ENCODE measurements at places on chromosomes 1 and 21.
A peak's percentile ranks its signal among the peaks of the same experiment; 100 is the strongest.

DNA sequence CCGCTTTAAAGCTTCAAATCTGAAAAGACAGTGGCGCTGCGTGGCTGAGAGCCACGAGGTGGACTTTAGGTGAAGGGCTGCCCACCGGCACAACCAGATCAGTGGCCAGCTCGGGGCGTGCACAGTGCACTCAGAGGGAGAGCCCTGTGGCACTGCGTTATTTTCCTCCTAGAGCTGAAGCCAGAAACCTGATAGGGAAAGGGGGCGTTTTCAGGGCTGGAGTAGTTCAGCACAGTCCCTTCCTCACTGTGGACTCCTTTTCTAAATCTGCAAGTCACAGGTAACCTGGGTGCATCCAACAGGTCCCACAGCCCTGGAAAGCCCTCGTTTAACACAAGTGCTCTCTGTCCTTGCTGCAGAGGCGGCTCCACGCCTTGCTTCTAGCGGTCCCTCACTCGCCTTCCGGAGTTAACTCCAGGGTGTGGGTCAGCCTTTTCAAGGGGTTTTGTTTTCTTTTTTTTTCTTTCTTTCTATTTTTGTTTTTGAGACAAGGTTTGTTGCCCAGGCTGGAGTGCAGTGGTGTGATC is 81.2 kb downstream of the GALNT2 start:
- no peak for DNase-seq

DNA sequence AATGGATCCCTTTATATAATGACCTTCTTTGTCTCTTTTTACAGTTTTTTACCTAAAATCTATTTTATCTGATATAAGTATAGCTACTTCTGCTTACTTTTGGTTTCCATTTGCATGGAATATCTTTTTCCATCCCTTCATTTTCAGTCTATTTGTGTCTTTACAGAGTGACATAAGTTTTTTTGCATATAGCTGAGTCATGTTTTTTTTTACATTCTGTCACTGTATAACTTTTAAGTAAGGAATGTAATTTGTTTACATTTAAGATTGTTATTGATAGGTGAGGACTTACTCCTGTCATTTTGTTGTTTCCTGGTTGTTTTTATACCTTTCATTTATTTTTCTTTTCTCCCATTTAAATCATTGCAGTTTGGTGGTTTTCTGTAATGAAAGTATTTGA is 402.7 kb upstream of the ADGRL2 start:
- no peak for DNase-seq

DNA sequence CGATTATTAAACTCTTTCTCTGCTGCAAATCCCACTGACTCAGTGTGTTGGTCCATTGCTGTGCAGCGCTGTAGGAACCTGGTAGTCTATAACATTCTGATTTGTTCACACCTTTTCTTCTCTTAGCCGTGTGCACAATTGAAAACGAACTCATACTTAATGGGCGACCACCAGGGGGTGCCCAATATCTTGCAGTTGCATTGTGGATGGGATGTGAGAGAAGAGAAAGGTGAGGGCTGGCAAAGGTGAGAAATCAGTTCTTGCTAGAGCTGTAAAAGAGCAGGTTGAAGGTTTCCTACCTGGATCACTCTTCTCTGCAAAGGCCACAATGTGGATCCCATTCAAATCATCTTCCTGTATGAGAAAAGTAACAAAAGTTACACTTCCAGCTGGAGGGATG is 51.0 kb downstream of the CASQ2 start:
- no peak for DNase-seq

- DNase-seq = no peak
These were observed 859 bp upstream of the ZBTB18 start for GRCh38 chr1:244050014-244050834.

DNA sequence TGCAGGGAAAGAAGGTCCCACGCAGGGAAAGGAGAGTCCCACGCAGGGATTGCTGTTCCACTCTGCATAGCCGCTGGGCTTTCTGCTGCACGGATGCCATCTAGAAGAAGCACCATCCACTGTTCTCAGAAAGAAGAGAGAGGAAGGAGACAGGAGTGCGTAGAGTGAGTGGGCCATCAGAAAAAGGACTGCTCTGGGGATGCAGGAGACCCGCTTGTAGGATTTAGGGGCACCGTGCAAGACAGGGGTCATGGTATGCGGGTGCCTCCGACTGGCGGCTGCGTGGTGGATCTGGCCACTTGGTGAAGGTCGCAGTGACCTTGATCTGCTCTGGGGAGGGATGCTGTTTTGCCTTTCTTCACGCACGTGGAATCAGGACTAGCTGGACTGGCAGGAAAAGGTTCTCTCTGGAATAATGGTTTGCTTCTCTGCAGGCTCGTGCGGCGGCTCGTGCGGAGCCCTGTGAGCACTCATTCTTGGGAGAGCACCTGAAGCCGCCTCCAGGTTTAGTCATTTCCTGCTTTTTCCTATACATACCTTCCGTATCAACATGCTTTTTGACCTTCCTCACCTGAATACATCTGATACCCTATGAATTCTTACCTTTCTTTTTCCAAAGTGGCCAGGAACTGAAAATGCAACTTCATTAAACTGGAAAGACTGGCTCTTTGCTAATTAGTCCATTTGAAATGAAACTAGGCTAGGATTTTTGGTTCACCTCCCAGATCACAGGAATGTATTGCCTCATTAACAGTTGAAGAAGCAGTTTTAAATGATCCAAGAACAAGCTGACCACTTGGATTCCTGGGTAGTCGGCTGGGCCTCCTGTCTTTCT is 181.6 kb downstream of the KIF26B start:
- DNase-seq = no peak

GRCh38 chr1:202088206-202088605 is 34.5 kb upstream of the GPR37L1 start:
- no peak for DNase-seq

- no peak for DNase-seq
These were observed 18.3 kb upstream of the MMEL1 start for GRCh38 chr1:2650967-2651645.

DNA sequence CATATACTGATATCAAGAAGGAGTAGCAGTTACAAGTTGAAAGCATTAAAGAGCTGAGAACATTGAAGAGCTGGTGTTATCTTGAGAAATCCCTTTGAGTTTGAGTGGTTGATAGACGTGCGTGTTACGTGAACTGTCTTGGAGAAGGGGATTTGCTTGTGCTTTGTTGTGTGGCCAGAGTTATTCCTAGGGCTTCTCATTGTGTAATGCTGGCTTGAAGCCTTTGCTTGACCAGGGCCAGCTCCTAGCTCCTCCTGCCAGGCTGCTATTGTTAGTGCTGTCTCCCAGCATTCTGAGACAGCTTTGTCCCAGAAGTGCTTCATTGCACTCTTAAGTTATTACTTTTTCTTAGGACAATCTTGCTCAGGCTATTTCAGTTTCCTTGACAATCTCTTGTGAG is 116.2 kb upstream of the KCNK2 start:
- no peak for DNase-seq

- DNase-seq = no peak
These were observed 24.7 kb downstream of the EPHX1 start for GRCh38 chr1:225834417-225835329.

DNA sequence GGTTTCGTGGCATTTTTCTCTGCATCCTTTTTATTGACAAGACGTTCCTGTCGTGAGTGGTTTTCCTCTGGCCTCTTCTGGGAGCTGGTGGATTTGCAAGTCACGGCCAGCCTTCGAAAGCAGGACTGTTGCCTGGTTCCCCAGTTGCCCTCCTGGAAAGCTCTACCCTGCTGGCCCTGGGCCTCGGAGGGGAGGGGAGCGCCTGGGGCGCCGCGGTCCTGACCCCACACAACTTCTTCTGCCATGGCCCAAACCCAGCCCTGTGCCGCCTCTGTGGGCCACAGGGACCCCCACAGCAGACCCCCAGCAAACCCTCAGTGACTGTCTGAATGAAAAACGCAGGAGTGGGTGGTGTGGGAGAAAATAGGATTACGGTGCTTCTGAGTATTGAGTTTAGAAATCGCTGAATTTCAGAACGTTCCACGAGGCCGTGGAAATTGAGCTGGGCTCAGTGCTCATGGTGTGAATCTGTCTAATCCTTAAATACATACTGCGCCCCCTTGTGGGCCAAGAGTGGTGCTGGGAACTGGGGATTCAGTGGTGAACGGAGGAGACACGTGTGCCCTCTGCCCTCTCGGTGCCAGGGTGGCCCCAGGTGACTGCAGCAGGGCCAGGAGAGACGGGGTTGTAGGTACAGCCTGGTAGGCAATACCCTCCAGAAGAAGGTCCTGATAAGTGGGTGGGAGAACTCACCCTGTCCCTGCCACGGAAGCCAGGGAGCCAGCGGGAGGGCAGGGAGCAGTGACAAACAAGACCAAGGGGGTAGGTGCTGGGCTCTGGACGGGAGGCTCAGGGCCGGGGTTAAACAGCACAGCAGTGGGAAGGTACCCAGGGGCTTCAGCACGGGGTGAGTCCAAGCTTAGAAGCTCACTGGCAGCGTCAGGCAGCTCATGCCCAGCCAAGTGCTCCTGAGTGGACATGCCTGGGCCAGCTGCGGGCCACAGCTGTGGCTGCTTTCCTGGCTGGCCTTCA is 101.2 kb upstream of the COL6A1 start:
- peak; percentile 62 for DNase-seq

DNA sequence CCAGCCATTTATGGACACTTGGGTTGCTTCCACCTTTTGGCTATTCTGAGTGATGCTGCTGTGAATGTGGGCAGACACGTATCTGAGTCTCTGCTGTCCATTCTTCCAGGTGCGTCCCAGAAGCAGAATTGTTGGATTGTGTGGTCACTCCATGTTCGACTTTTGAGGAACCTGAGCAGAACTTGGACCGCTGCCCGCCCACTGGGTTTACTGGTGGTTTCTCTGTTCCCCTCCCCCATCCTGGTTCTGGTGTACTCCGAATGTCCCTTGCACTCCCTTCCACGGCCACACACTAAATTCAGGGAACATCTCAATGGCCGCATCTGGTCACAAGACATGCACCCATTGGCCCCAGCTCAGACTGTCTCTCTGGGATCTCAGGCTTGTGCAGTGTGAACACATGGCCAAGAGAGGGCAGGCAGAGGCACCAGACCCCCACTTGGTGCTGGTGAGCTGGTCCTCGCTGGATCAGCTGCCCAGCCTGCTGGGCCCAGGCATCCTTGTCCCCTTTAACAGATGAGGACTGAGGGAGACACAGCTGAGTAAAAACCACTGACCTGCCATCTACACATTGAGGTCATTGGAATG is 565.1 kb downstream of the NPHP4 start:
- no peak for DNase-seq

DNA sequence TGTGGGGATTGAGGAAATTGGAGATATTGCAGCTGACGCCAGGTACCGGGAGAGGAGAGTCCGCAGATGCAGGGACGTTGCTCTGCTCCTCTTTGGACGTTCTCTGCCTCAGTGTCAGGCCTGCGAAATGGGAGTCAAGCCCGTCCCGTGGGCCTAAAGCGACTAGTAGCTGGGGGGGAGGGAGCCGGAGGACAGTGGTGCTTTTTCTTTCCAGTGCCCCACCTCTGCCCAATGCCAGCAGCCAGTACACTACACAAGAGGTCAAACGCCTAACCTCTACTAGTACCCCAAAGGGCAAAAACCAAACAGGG is 413.6 kb upstream of the ESRRG start:
- no peak for DNase-seq

DNA sequence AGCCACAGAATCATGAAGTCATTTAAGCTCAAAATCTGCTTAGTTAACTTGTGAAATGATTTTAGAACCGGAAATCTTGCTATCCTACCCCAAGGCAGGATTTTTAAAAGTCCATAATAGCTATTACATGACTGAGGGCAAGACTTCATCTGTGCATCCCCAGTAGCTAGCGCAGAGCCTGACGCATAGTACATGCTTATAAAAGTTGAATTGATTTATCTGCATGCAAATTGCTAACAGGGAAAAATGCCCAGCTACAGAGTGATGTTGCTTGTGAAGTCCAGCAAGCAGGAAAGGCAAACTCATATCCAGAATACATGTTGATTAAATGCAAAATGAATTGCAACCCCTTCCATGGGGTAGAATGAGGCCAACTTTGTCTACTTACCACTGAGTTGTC is 8.1 kb upstream of the MAP1LC3C start:
- no peak for DNase-seq

GRCh38 chr1:56910441-56910985 is 55.3 kb downstream of the C8B start:
- no peak for DNase-seq

GRCh38 chr21:44293551-44294231 is 6.2 kb upstream of the PFKL start:
- no peak for DNase-seq

DNA sequence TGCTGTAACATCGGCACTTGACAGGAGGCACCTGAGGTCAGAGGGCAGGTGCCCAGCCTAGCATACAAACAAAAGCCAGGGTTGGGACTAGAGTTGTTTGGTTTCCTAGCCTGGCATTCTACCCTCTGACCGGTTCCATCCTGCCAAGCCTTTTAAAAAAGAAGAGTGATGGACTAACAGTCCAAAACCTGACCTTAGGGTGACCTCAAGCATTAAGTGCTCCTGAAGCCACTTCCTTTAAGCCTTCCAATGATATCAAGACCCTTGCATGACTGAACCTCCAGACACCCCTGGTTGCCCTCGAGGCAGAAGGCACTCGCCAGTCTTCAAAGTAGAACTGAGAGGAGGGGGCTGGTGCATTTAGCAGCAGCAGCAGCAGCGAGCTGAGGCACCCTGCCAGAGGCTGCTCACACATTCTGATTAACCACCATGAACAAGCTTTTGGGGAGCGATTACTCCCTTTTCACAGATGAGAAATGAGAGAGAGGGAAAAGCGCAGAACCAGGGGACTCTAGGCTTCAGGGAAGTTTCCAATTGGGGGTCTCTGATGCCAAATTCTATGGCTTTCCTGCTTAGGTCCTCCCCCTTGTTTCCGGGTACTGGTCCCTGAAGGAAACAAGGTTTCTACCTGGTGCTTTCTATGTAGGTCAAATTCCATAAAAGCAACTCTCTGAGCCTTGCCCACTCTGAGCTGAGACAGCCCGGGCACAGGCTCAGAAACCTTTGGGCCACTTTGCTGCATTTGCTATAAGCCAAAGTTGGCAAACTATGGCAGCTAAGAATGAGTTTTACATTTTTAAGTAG is 9.2 kb downstream of the SLC2A1 start:
- no peak for DNase-seq

DNA sequence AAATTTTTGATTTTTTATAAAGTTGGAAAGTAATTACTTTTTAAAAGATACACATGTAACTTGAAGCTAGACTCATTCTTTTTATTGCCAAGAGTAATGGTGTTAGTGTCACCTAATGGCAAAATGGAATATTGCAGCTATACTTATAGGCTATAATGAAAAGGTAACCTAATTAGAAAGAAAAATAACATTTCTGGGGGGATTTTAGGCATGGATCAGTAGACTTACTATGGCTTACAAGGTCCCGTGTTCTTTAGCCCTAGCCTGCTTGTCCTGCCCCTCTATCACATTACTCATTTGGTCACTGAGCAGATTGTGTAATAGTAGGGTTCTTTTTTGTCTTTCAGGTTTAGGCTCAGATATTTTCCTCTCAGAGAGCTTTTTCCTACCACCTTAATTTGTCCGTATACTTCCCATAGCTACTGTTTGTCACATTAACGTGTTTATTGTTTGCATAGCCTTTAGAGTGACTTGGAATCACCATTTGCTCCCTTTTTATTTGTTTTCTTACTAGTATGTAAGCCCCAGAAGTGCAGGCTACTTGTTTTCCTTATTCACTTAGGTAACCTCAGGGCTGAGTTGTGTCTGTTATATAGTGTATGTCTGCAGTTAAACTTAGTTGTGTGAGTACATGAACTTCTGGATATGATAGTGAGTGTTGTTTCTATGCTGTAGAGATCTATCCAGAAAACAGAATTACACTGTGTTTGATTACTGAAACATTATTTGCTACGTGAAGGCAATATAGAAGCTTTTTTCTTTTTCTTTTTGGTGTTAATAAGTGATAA is 58.7 kb downstream of the RABGAP1L start:
- DNase-seq = no peak

- no peak for DNase-seq
These were observed 173.5 kb upstream of the LMO4 start for GRCh38 chr1:87155170-87155569.
